Keratinocyte (primary cell): ENCODE measurements at places on chromosomes 12 and 14. TPM values are rescaled to one million over a fixed set of nuclear protein-coding genes. Genes with fewer than 3 reads are reported as not detected.

Gene KRT85
- polyA plus RNA-seq = not detected in 3 replicates

Gene CDKN3
- polyA plus RNA-seq = 6.8 to 51.6 TPM (median 26.8 TPM) in 3 replicates

Gene KLRD1
- polyA plus RNA-seq = under 0.01 TPM in 2 of 3 replicates, not detected in the other

Gene GPD1
- 0.13 to 0.22 TPM (median 0.17 TPM) in 3 replicates for polyA plus RNA-seq

Gene BIN2
- 0.04 TPM in 1 of 3 replicates, not detected in the others for polyA plus RNA-seq

Gene OVCH1
- 0.04 to 0.08 TPM in 2 of 3 replicates, not detected in the other for polyA plus RNA-seq

GRCh38 chr12:46560874-46561273 lies 188.3 kb upstream of the SLC38A2 start:
- no peak for DNase-seq

GRCh38 chr12:69397978-69398377 lies 38.4 kb downstream of the YEATS4 start:
- DNase-seq = no peak

DNA sequence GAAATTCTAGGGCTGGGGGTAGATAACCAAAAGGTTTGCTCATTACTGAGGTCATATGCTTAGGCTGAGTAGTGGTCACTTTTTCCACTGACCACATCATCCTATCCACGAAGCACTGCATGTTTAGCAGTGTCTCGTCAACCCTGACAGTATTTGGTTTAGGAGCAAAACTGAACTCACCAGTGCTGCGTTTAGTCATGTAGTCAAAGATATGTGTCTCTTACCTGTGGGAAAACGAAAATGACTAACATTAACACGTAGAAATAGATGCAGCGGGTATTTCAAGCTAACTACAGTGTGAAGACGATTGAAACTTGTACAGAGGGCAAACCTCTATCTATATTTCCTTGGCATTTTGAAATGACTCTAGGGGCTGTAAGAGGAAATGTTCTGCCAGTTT lies 34.6 kb downstream of the MTHFD1 start:
- DNase-seq = no peak

DNA sequence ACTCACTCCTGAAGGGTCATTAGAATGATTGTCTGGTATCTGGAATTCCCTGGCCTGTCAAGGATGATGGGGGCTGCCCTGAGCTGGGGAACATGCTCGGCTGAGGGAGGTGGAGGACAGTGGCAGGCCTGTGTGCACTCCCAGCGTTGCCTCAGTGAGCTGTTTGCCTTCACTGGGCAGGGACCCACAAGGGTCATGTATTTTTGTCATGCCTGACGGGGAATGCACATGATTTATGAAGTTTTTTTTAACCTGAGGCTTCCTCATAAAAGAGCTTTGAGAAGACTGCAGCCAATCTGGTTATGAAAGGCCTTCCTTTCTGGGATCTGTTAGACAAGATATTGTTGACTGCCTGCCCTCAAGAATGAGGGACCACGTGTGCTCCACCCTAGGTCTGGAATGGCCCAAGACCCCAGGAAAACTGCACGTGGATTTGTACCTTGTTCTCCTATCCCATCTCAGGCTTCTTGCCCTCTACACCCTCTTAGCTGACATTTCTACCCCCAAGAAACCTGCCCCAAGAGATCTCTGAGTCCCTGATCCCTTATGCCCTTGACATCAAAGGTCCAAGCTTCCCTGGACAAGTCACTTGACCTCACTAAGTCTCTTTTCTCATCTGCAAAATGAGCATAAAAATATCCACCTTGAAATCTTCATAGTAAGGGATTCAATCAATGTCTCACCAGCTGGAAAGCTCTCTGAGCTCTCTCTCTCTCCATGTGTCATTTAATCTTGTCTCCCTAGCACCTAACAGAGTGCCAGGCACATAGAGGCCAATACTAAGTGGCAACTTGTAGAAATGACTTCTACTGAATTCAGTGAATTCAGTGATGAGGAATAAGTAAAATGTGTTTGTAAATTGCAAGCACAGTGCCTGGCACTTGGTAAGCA lies 24.5 kb upstream of the COL2A1 start:
- no peak for DNase-seq

Gene OLR1
- polyA plus RNA-seq = 0.03 to 0.18 TPM (median 0.17 TPM) in 3 replicates

DNA sequence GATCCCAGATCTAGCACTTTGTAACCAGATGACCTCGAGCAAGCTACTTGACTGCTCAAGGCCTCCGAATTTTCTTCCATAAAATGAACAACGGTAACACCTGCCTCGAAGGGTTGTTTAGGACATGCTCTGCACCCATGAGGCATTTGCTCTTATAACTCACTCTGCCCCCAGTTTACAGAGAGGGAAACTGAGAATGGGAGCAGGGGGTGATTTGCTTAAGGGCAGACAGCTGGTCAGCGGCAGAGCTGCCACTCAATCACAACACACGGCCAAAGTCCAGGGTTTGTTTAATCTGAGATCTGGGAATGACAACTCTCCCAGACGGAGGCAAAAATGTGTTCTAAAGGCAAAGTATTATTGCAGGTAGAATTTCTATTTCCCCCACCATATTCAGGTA lies 156.3 kb downstream of the RIMBP2 start:
- DNase-seq = no peak

GRCh38 chr12:47314996-47315395 lies 235.2 kb upstream of the AMIGO2 start:
- DNase-seq = no peak

DNA sequence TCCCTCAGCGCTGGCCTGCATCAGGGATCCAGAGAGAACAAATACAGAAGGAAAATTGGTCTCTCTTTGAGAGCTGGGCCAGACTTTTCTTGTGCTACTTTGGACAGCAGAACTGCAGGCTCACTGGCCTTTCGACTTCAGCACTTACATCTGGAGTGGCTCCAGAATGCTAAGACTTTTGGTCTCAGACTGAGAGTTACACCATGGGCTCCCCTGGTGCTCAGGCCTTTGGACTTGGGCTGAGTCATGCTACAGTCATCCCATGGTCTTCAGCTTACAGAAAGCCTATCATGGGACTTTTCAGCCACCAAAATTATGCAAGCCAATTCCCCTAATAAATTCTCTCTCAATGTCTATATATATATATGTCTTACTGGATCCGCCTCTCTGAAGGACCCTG lies 9.0 kb upstream of the CD163 start:
- no peak for DNase-seq

Gene TNFAIP2
- 0.57 to 1.8 TPM (median 0.71 TPM) in 3 replicates for polyA plus RNA-seq

DNA sequence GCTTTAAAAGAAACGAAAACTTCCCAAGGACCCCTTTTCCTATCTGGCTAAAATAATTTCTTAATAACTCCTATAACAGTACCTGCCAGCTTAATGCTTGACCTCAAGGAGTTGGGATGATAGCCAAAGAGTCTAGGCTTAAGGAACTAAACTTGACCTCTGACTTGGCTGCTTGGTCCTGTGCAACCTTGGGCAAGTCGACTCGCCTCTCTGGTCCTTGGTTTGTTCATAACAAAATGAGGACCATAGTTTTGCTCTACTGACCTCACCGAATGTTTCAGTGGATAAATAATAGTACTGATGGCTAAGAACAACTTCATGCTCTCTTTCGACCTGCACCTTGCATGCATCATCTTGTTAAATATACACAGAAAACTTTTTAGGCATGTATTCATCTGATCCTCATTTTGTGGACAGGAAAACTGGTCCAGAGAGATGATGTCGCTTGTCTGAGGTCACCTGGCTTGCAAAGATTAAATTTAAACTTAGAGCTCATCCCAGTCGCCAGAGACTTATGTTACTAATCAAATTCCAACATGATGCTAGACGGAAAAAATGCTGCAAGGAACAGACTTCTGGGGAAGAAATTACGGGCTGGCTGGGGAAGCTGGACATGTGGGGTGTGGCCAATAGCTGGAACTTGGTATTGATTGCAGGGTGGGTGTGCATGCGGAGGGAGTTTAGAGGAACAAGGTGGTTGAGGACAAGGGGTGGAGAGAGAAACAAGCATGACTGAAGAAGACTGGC lies 38.0 kb upstream of the WSCD2 start:
- no peak for DNase-seq

- DNase-seq = peak; percentile 92
Observed at GRCh38 chr12:103647267-103647666, 60.2 kb downstream of the STAB2 start.

DNA sequence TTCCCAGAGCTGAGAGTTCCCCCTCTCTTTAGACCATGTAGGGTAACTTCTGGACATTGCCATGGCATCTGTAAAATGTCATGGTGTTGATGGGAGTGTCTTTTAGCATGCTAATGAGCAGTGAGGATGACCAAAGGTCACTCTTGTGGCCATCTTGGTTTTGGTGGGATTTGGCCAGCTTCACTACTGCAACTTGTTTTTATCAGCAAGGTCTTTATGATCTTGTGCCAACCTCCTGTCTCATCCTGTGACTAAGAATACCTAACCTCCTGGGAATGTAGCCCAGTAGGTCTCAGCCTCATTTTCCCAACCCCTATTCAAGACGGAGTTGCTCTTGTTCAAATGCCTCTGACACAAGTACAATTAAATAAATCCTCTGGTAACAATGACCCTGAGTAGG lies 244.4 kb downstream of the NEDD1 start:
- DNase-seq = no peak

Gene SLC8A3
- not detected in 3 replicates for polyA plus RNA-seq

Gene KITLG
- 10.7 to 21.2 TPM (median 11.3 TPM) in 3 replicates for polyA plus RNA-seq

Gene PIANP
- not detected in 3 replicates for polyA plus RNA-seq

DNA sequence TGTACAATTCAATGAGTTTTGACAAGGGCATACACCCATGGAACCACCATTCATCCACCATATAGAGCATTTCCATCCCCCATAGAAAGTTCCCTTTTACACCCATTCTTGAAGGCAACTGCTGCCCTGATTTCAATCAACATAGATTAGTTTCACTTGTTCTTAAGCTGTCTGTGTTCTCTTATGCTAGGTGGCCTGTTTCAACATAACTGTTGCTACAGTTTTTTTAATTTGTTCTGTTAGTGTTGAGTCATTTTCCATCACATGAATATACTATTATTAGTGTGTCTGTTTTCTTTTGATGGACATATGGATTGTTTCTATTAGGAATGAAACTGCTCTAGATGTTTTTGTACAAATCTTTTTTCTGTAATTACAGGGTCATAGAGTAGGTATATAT lies 123.4 kb downstream of the PTPRQ start:
- no peak for DNase-seq

- no peak for DNase-seq
Observed at GRCh38 chr14:106268013-106268727, 741.8 kb downstream of the TMEM121 start.

DNA sequence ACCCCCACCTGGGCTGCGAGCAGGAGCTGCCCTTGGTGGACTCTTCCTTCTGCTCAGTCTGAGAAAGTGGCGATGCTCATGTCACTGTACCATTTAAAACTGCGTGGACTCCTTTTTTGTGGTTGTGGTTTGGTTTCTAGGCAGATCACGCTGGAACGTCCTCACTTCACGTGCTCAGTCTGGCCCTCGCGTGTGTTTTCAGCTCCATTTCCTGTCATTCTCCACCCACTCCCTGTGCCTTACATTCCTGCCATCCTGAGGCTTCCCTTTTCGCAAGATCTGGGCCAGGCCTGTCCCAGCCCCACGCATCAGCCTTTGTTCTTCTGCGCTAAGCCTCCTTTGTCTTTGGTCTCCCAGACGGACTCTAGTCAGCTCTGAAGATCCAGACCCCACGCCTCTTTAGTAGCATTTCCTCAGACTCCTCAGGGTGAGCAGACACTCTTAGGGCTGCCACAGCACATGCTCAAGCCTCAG lies 105.4 kb downstream of the FBXL14 start:
- DNase-seq = no peak

DNA sequence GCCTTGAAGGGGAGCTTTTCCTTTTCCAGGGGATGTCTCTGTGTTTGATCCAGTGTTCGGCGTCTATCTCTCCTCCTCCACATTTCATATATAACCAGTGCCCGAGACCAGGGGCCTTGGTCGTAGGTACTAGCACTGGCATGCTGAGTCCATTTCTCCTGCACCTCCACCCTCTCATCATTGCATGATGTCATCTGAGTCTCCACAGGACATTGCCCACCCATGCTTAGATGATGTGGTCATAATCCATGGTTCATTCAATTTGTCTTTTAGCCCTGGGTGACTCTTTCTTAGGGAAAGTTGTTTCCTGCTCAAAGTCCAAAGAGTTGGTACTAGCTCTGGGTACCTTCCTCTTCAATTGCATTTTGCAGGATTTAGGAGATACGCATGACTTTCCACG lies 328.1 kb downstream of the BCL11B start:
- DNase-seq = no peak
